Hindlimb muscle (tissue), 1 donor: ENCODE measurements at places on chromosomes 2 and 18.

DNA sequence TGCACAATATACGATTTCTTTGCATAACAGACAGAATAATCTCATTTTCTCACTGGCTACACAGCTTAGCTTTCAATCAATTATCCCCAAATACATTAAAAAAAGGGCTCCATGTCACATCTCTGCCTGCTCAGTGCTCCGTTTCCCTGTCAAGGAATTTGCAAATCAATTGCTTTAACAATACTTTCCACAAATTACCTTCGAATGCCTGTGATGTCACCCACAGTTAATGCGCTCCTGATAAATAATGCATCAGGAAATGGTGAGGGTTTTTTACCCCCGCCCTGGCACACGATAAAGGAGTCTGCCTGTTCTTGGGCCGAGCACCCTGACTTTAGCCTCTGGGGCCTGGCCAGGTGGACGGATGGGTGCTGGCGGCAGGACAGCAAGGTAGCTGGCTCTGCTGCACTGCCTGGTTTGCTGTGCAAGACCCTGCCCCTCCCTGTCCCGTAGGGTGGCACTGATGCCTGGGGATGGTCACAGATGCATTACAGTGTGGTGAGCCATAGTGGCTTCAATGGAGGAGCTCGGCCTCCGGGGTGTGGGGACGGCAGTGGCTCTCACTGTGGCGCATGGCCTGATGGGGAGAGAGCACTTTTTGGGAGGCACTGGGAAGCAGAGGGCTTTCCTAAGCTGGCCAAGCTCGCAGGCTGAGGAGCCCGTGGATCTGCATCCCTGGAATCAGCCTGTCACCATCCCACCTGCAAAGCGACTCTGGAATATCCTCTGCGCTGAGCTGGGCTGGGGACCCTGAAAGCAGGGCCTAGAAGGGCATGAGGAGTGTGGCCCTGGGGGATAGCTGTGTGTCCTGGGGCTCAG, 88.3 kb upstream of the HS6ST1 start:
- no peak for DNase-seq

- DNase-seq: no peak
Measured at GRCh38 chr2:83320053-83320452, 1139.0 kb downstream of the SUCLG1 start.

DNA sequence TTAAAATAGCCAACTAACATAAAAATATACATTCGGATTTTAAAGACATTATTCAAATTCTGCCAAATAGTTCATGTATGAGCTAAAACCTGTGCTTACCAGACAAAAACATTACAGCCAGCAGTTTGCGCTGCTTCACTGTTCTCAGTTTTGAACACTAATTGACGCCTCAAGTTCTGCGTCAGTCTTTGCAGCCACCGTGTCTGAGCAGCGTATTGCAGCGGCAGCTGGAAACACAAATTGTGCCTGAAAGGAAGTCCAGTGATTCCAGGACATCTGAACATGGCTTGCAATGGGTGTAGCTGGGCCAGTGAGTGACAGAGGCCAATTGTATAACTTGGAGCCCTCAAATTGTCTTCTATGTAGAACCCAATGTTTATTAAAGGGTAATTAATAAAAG, 267.6 kb downstream of the TFCP2L1 start:
- no peak for DNase-seq

GRCh38 chr2:155815851-155816250, 516.7 kb downstream of the NR4A2 start:
- no peak for DNase-seq

- DNase-seq: no peak
Measured at GRCh38 chr2:10790228-10790973, 22.2 kb downstream of the PDIA6 start.

DNA sequence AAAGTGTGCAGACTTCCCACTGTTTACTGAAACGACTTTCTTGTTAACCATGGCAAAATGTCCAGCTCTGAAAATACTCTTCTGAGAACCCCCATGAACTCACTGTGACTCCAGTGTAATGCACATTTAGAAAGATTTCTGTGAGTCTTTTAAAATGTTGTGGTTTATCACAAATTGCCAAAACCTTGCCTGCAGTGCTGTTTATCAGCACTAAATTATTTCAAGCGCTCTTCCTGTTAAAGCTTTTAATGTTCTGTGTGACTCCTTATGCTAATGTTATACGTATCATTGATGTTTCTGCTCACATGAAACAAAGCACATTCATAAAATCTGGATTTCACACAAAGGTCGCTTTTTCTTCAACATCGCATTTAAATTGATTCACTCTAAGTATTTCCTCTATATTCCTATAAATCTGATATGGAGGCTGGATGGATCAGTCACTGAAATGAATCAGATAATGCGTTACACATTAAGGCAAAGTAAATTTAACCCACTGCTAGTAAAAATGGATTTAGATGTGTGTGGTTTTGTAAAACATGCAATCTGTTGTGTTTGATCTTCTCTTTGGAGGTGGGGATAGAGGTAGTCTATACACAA, 521.2 kb downstream of the NYAP2 start:
- no peak for DNase-seq

- DNase-seq: no peak
Measured at GRCh38 chr2:207148020-207148419, 17.7 kb downstream of the KLF7 start.

GRCh38 chr2:177400337-177400923, 7.9 kb downstream of the AGPS start:
- no peak for DNase-seq

GRCh38 chr18:44844486-44844885, 163.8 kb downstream of the SETBP1 start:
- DNase-seq: no peak

DNA sequence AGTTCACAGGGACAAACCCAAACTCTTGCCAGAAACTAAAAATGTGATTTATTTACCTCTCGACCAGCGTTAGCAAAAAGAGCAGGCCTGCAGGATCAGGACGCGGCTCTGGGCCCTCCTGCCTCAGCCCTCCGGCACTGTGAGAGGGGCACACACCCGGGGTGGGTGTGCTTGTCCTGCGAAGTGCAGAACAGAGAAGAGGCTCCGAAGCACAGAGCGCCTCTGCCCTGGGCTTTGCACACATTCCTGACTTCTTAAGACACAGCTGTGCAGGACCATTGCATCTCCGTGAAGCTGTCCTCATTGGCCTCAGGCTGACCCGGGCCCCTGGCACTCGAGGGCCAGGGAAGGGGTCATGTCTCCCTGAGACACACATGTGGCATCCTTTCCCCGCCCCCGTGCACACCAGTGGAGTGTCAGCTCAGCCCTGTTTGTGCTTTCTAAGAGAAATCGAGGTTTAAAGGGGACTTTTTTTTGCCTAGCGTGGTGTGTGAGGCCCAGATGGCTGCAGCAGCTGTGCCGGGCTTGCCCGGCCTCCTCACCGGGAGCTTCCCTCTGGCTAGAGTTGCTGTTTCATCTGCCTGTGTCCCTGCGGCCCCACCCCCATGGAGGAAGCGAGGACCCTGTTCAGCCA, 9.9 kb upstream of the NFATC1 start:
- no peak for DNase-seq

- DNase-seq: no peak
Measured at GRCh38 chr18:78102135-78102534, 852.5 kb downstream of the GALR1 start.

DNA sequence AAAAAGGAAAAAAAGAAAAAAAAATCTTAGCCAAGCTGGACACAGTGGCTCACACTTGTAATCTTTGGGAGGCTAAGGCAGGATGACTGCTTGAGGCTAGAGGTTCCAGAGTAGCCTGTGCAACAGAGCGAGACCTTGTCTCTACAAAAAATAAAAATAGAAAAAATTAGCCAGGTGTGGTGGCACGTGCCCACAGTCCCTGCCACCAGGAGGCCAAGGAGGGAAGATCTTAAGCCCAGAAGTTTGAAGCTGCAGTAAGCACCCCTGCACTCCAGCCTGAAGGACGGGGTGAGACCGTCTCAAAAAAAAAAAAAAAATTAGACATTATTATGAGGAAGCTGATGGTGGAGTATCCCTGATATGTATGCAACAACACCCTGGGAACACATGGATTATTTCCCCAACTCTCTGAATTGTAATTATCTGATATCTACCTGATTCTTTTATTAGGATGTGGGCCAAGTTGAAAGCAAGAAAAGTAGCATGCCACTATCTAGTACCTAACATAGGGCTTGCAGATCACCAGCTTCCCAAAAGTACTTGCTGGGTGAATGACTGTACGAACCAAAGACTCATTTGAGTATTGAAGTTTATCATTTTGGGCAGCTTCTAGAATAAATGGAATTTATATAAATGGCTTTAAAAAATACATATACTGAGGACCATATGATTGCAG, 140.9 kb downstream of the TCF4 start:
- no peak for DNase-seq

GRCh38 chr2:5691985-5692529, at the start of gene SOX11:
Gene SOX11 (plus strand): TSS chr2:5692384. CDS start chr2:5692722, 338 bp downstream.
- DNase-seq: peak; percentile 96

DNA sequence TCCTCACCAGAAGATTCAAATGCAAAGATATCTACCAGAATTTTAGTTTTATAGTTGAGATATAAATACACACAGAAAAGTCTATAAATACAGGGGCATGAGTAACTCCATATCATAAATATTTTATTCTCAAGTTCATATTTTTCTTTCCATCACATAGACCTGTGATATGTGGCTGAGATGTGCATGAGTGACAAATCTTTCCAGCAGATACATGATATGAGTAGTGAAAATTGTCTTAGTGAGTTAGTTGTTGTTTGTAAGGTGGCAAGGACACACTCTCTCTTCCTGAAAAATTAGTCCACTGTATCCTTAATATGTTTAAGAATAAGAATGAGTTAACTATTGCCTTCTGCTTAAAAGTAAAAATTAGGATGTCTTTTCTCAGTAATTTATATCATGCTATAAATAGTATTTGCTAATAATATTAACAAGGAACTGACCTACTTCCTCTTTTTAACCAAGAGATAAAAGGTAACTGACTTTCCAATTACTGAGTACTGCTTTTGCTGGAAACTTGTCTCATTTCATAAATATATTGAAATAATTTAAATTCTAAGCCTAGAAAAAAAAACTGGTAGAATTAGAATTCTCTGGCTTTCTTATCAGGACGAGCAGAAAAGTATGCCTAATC, 85.2 kb upstream of the SESTD1 start:
- DNase-seq: no peak

DNA sequence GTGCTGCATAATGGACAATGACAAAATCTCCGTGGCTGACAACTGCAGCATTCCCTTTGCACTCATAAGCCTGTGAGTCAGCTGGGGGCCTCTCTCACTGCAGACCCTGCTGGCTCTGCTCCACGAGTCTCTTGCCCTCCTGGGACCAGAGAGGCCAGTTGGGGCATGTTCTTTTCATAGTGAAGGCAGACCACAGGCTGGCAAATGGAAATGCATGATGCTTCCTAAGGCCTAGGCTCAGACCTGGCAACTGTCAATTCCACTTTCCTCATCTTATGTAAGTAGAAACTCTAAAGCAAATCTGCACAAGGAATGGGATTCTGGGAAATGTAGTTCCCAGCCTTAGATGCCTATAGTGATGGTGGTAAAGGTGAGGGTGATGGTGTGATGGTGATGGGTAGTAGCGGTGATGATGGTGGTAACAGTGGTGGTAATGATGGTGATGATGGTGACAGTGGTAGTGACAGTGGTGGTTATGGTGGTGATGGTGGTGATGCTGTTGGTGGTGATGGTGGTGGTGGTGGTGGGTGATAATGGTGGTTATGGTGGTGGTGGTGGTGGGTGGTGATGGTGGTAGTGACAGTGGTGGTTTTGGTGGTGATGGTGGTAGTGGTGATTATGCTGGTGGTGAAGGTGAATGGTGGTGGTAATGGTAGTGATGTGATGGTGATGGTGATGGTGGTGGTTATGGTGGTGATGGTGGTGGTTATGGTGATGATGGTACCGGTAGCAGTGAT, 185.8 kb upstream of the ARL4C start:
- DNase-seq: no peak

DNA sequence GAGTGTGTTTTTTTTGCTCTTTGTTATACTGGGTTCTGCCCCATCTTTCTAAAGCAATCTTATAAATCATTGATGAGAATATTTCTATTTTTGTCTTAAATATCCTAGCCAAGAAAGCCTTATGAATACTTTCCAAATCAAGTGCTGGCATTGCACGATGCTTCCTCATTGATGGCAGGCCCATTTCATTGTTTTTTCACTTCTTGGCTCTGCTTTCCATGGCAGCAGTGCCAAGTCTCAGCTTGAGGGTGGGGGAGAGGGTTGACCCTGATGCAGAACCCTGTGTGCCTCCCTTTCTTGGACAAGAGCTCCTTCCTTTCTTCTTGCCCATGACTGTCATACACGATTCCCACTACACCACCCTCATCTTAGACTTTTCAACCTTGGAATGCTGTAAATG, 16.7 kb upstream of the CELF4 start:
- DNase-seq: no peak

- DNase-seq: no peak
Measured at GRCh38 chr2:212173331-212173730, 365.3 kb downstream of the ERBB4 start.

GRCh38 chr2:186044761-186045160, 306.2 kb downstream of the FSIP2 start:
- no peak for DNase-seq

GRCh38 chr2:122255924-122256323, 500.5 kb downstream of the TSN start:
- no peak for DNase-seq

DNA sequence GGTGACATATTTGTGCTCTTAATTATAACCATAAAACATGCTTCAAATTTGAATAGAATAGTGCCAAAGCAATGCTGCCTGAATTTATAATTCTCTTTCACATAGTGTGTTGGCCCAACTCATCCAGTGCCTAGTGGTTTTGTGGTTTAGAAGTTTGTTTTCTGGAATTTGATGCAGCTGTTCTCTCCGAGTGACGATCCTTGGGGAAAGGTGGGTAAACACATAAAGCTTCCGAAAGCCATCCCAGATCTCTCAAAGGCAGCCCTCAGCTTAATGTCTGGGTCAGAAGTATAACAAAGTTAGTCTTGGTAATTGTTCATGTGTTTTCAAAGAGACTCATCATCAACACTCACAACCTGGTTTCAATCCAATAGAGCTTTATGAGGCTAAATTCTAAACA, 235.6 kb upstream of the CDH2 start:
- no peak for DNase-seq
